ENCODE measurements at places on chromosomes 1 and 21.

DNA sequence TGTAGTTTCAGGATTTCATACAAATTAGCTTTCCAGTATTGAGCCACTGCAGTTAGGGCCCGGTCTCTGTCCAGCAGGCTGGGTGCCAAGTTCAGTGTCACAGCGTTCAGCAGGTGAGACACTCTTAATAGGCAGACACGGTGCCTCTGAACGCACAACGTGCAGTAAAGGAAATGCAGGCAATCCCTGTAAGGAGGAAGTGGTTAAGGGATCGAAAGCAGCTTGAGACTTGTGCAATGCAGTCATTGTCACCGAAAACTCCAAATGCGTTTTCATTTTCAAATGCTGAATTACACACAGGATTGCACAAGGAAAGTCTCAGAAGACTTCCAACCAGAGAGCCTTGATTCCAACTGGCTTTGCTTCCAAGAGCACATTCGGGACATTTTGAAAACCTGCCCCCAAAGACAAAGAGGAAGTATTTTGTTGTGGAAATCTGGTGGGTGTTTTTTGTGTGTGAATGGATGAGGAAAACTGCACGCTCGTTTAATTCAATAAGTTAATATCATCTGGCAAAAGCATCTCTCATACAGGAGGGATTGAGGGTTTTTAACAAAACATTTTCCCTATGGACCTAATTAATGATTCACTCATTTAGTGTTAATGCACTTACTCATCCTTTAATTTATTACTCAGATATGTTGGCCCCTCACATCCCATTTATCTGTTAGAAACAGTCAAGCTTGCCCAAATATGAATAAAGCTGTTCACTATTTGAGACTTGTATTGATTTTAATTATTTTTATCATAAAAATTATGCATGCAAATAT lies 61.6 kb downstream of the PTGS2 start:
- DNase-seq, result peak; percentile 58

- no peak for DNase-seq
Observed at GRCh38 chr1:156832434-156832833, 15.8 kb upstream of the SH2D2A start.

- no peak for DNase-seq
Observed at GRCh38 chr1:153365696-153366095, 8.0 kb downstream of the S100A9 start.

DNA sequence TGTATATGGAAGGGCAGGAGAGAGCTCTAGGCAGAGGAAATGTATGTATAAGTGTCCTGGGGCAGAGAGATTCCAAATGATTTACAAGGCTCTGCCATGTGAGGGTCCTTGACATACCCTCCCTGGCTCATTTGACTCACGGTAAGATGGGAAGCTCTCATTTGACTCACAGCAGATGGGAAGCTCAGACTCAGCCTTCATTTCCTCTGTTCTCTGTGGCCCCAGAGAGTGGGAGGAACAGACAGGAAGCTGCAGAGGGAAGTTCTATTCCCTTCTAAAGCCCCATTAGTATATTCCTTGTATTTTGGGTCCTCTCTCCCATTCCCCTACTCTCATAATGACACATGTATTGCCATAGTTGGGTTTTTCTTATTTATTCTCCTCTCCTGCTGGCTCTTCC lies 44.9 kb downstream of the FOXD2 start:
- no peak for DNase-seq

DNA sequence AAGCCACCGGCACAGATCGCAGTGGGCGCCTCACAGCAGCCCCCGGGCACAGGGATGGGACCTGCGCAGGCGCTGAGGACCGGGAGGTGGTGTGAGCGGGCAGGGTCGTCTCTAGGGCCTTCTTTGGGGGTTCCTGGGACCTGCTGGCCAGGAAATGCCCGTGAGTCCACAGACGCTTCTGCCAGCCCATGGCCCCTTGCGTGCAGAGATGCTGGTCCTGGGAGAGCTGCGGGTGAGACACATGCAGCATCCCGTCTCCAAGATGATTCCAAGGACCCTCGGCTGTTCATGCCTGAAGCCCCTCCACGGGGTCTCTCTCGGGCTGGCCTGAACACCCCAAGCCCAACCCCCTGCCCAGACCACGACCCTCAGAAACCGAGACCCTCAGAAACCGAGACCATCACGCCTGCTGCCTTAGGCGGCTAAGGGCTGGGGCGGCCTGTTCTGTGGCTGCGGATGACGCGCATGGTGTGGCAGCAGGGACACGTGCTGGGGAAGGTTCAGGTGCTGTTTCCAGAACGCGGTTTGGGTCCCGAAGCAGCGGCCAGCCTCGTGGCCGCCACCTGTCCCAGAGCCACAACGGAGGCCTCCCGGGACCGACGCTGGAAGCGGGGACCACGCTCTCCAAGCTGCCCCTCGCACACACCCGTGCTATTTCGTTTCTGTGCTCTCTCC lies 23.0 kb downstream of the CFAP74 start:
- DNase-seq, result no peak

GRCh38 chr1:58231204-58231603 lies 315.3 kb downstream of the OMA1 start:
- DNase-seq, result no peak

GRCh38 chr1:182035097-182035770 lies 26.3 kb downstream of the ZNF648 start:
- no peak for DNase-seq

DNA sequence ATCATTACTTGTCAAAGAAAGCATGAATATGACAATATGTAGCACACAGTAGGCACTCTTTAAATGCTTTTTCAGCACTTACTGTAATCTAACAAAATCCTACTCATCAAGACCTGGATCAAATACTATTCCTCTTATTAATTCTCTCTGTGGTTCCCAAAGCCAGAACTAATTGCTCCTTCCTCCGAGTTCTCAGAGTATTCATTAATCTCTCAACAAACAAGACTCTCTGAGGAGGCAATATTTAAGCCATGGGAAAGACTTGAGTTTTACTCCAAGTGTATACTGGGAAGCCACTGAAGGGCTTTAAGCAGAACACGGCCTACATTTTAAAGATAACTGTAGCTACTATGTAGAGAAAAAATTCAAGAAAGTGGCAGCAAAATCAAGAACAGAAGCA lies 79.7 kb downstream of the ENAH start:
- DNase-seq, result no peak

GRCh38 chr1:84208935-84209334 lies 64.9 kb downstream of the PRKACB start:
- DNase-seq, result no peak

DNA sequence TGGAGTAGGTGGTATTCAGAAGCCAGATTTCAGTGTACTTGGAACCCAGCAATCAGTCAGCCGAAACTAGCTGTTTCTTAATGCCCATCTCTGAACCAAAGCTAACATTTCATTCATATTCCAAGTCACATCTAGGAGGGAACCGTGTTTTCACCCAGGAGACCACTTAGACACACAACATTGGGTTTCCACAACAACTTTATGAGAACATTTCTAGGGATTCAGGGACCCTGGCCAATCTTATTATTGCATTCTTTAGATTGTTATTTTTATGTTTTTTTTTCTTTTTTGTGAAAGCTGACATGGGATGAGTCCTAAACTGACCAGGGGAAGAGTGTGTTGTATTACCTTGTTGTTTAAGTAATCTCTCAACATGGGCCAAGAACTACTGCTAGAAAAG lies 72.5 kb upstream of the KIAA0040 start:
- DNase-seq, result peak; percentile 47

DNA sequence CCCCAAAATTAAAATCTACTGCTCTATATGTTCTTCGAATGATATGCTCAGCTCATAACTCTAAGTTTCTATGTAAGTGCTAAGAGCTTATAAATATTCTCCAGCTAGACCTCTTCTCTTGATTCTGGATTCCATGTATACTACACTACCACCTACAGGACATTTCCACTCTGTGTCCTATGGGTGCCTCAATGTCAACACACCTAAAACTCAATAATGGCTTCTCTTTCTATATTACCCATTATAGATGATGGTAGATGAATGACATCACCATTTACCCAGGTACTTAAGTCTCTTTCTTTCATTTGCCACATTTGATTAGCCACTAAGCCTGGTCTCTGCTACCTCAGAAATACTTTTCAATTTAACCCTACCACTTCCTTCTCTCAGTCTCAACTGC lies 41.3 kb downstream of the TBX19 start:
- DNase-seq, result no peak

- DNase-seq, result no peak
Observed at GRCh38 chr1:177665935-177666334, 303.9 kb downstream of the SEC16B start.

DNA sequence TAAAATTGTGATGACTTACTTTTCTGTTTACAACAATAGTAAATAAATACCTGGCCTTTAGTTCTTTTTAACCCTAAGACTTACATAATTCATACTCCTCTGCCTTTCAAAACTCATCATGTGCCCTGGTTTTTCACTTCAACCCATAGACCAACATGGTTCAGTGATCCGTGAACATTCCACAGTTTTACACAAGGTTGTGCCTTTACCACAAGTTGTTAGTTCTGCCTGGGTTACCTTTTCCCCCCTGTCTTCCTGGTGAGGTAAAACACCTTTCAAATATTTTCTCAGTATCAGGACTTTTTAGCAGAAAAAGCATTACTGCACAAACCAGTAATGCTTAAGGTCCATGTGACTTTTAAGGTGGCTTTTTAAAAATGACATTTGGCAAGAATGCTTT lies 1466.4 kb downstream of the PLA2G4A start:
- no peak for DNase-seq

DNA sequence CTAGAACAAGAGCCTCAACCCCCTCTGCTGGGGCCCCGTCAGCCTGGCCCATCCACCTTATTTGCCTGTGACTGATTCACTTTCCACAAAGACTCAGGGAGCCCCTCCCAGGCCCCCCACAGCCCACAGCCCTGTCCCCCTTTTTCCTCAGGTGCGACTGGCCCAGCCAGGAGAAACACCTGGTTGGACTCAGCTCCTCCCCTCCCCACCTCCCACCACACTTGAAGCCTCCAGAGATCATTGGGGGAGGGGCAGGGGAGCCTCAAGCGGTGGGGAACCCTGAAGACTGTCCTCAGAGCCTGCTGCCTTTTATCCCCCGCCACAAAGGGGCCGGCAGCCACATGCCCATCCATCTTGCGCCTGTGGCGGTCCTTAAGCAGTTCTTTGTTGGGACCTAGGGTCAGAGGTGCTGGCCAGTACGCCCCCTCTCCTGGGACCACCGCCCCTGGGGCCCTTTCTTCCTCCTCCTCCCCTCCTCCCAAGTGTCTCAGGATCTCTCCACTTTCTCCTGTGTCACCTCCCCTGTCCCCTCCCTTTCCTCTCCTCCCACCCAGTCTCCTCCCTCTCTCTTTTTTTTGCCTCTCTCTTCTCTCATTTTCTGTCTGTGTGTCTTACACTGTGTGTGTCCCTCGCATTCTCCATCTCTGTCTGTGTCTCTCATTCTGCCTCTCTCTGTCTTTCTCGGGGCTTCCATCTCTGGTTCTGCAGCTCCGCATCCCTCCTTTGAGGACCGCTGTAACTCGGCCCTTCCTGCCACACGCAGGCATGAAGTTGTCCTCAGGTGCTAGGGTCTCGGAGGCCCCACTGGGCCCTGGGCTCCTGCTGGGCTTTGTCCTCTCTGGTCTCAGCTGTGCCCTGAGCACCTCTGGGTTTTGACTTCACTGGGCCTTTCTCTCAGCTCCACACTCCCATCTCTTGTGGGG lies 12.2 kb downstream of the CRABP2 start:
- no peak for DNase-seq
